ENCODE measurements at places on chromosomes 4 and X.
A peak's percentile ranks its signal among the peaks of the same experiment; 100 is the strongest.

DNA sequence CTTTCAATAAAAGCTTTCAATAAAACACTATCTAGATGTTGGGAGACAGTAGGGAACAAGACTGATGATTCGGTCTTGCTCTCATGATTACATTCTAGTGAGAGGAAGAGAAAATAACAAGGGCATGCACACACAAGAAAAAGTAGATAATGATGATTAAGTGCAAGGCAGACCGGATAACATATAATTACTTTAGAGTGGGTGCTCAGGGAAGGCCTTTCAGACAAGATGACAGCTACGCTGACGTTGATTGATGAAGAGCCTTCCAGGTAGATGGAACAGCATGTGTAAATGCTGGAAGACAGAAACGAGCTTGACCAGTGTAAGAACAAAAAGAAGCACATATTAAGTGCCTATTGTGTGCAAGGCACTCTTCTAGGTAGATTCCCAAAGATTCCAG lies 43.4 kb downstream of the TXK start:
- DNase-seq, result no peak

DNA sequence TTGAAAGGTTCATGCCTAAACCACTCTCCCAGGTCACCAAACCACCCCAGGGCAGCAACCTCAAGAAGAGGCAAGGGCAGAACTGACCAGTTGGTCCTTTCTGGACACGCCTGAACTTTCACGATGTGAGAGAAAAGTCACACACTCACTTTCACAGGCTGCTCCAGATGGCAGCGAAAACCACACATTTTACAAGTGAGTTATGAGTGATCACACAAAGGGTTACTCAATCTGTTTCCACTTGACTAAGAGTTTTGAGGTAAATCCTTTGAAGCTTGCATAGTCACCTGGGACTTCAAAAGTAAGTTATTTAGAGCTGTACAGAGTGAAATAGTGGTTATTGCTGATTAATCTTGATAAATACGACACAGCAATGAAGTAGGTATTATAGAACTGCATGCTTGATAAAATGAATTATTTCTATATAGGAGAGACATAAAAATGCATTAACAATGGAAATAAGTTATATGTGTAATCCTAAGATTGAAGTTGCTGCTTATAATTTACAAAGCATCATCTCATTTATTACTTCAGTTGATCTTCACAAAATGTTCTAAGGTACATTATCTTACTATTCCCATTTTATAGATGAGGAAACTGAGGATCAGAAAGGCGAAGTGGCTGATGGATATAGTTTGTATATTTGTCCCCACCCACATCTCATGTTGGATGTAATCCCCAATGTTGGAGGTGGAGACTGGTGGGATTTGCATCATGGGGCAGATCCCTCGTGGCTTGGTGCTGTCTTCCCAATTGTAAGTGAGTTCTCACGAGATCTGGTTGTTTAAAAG lies 103.0 kb upstream of the KLF3 start:
- no peak for DNase-seq

DNA sequence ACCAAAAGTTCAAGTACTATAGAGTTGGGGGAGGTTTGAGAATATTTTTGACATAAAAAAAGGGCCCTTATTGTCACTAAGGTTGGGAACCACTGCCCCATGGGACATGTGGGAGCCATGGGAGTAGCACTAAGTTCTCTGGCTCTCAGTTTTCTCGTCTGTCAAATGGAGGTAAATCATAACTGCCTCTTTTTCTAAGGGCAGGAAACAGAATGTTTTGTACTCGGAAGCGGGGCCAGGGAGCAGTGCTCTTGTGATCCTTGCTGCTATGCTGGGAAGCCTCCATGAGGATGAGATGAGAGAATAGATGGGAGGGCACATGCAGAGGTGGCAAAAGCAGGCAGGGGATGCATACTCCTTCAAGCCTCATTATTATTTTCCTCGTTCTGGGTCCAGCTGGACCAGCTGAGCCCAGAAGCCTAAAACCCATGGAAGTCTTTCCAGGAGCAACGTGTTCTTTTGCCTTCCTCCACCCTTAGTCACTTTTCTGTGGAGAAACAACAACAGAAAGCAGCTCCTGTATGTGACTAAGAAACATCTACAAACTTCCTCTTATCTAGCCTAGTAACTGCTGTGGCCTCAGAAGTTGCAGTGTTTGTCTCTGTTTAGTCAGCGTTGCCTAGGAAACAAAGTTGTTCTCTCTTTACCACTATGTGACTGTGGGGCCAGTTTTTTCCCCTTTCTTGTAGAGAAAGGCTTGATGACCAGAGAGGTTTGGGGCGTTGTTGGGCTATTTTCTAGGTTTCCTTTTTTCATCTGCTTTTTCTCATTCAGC lies 64.8 kb downstream of the TSC22D3 start:
- no peak for DNase-seq

- no peak for DNase-seq
These were observed 58.3 kb downstream of the LEF1 start for GRCh38 chr4:108110450-108110849.

DNA sequence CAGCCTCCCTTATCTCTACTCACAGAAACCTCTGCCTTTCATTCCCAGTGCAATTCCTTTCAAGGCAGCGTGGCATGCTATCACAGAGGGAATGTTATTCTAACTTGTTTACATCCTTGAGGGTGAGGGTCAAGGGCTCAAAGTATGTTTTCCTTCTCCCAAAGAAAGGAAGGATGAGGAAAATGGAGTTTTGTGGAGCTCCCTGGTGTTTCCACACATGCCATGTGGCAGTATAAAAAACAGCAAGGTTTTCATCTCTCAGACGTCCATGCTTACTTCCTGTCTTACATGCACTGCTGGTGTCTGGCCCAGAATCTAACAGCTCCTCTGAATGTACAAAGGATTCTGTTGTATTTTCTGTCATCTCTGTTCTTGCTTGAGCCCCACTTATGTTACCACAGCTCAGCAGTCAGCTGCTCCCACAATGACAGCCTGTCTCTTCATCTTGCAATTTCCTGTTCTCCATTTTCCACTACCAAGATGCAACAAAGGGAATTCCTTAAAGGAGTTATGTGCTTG lies 128.0 kb downstream of the SNCA start:
- no peak for DNase-seq

DNA sequence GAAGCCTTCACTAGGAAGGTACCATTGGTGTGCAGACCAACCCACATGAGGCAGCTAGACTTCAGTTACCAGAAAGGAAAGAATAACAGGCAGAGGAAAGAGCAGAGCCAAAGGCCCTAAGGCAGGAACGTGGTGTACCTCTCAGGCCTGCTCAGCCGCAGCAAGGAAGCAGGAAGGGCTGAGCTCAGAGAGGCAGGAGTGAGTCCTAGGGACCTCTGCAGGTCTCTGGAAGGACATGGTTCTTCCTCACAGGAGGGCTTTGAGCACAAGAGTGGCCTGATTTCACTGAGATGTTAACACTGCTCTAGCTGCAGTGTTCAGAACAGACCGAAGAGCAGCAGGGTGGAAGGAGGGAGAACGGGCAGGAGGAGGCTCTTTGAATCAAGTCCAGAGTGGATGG lies 124.6 kb downstream of the DCHS2 start:
- no peak for DNase-seq

- DNase-seq, result peak; percentile 11
These were observed at the start of gene ETNPPL for GRCh38 chr4:108762559-108763225. TSS of gene ETNPPL (minus strand) at chr4:108763053. CDS start at chr4:108762898, 155 bp downstream.

GRCh38 chrX:264634-265455 lies 16.3 kb upstream of the PLCXD1 start:
- no peak for DNase-seq

DNA sequence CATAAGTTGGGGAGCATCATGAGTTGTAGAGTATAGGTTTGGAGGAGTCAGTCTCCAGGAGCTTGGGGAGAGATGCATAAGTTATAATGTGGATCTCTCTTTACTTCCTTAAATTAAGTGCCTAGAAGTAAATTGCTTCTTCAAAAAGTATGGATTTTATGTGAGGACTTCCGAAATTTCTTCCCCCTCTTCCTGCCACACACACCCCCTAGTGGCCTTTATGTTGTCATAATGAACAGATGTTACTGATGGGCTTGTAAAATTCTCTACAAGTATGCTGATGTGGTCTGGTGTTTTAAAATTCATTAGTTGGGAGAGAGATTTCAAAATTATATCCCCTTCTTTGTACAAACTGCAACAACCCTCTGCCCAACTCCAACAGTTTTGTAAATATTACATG lies 2.3 kb upstream of the METTL14 start:
- peak; percentile 46 for DNase-seq

GRCh38 chrX:68723491-68724155 lies 76.2 kb downstream of the STARD8 start:
- no peak for DNase-seq

GRCh38 chrX:54182194-54182863 lies 725 bp downstream of the FAM120C start:
- peak; percentile 57 for DNase-seq

- DNase-seq, result no peak
These were observed 33.2 kb downstream of the STAG2 start for GRCh38 chrX:123994730-123995129.

GRCh38 chr4:146488495-146489174 lies 33.1 kb downstream of the SLC10A7 start:
- no peak for DNase-seq

DNA sequence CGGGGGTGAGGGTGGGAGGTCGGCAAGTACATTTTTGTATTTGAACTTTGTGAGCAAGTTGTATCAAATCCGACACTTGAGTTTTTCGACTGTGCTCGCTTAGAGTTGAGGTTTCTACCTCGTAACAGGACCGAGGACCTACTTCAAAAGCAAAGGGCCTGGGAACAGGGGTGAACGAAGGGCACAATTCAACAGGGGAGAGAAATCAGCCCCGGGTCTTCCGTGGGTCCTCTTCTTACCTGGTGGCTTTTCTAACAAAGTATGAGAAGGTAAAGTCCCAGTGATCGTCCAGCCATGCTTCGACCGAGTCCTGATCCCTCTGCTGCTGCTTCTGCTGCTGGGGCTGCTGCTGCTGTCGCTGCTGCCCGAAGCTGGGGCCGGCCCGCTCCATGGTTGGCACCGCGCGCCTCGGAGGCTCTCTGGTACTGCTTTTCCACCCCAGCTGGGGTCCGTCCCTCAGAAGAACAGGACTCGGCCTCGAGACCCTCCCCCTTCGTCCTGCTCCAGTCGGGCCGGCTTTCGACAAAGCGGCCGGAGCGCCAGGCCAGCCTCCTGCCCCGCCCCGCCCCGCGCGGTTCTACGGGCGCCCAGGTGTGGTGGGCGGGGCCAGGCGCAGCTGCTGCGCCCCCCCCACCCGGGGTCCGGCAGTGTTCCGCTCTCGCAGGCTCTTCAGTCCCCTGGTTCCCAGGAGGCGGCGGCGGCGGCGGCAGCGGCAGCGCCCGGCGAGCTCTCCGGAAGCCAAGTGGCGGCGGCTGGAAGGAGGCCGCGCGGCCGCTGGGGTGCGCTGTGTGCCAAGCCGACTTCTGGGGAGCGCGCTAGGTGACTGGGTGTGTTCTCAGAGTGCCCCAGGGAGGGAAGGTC lies at the start of gene PDE5A:
PDE5A (minus strand) TSS at position 524 of the 861 bp plus-strand sequence; CDS start at position 391, 133 bp downstream.
- peak; percentile 85 for DNase-seq

- no peak for DNase-seq
These were observed 895.9 kb downstream of the TRIML1 start for GRCh38 chr4:189035091-189035490.

DNA sequence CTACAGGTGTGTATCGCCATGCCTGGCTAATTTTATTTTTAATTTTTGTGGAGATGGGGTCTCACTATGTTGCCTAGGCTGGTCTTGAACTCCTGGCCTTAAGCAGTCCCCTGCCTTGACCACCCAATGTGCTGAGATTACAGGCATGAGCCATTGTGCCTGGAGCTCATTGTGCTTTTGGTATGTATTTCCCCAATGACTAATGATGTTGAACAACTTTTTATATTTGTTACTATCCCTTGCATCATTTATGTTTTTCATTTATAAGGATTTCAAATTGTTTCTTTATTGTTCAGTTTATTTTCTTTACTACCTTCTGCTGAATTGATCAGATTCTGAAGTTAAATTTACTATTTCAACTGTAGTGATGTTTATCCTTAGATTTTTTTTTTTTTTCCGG lies 199.7 kb downstream of the CEP135 start:
- no peak for DNase-seq

GRCh38 chr4:141307241-141307689 lies 86.6 kb downstream of the ZNF330 start:
- peak; percentile 64 for DNase-seq

GRCh38 chr4:81609844-81610243 lies 138.1 kb upstream of the RASGEF1B start:
- no peak for DNase-seq

DNA sequence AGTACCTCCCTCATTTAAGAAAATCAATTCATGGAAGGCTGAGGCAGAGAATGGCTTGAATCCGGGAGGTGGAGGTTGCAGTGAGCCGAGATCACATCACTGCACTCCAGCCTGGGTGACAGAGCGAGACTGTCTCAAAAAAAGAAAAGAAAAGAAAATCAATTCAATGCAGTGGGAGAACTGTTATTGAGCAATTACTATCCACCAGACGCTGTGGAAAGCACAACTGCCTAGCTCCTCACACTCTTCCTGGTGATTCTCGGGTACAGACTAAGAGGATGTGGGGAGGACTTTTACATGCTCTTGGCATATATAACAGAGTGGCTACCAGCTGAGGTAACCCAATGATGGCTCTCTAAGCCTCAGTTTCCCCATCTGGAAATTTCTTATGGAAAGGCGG lies 2.7 kb upstream of the TMSB4X start:
- DNase-seq, result no peak

- DNase-seq, result no peak
These were observed 468 bp upstream of the SPIN2B start for GRCh38 chrX:57121816-57122215.

- DNase-seq, result no peak
These were observed 147.2 kb downstream of the SPCS3 start for GRCh38 chr4:176467001-176467400.

GRCh38 chrX:136736690-136737089 lies 44.0 kb downstream of the ARHGEF6 start:
- no peak for DNase-seq

- DNase-seq, result no peak
These were observed 64.2 kb upstream of the NHSL2 start for GRCh38 chrX:71846429-71846828.

DNA sequence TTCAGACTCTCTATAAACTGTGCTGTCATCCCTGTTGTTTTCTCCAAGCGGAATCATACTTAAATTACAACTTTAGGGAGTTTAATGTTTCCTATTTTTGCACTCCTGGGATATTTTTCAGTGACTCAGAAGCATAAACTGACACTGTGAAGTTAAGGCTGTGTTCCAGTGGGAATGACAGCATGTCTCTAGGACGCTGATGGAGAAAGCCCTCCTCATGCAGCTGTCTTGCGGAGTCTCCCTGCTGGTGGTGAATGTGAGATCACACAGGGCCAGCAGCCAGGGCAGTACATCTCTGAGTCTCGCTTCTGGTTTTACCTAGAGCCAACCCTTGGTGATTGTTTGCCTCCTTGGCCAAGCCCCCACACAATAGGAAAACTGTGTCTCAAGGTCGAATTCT lies 53.3 kb downstream of the NFKB1 start:
- DNase-seq, result no peak

DNA sequence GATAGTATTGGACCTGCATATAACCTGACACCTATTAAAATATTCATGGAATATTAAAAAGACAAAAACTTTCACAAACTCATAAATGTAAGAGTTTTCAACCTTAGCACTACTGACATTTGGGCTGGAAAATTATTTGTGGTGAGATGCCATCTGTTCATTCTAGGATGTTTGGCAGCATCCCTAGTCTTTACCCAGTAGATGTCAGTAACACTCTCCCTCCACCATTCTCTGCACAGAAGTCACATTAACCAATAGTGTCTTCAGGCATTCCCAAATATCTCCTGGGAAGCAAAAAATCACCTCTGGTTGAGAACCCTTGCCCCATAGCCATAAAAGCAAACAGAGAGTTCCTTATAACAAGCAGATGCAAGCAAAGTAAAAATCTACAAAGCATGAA lies 41.4 kb upstream of the NDST4 start:
- no peak for DNase-seq

GRCh38 chrX:95055991-95056390 lies 1382.0 kb downstream of the FAM133A start:
- no peak for DNase-seq
